T1000 (cell line): ENCODE measurements at places on chromosomes 7 and 10.

DNA sequence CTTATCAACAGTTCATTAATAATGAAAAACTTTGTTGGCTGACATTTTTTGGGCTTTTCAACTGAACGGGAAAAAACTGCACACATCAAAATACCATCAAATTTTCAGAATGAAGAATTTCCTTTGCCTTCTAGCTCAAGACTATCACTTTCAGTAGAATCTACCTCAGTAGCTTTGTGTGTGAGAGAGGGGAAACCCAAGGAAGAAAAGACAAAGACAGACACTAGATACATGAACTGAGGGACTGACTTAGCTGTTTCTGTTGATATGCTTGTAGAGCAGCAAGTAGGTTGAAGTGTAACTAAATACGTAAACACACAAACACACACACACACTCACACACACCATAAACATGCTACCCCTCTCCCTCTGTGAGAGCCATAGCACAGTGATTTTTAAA is 257.1 kb downstream of the CDK14 start:
- no peak for DNase-seq

GRCh38 chr7:16365952-16366351 is 55.4 kb downstream of the CRPPA start:
- DNase-seq: no peak

GRCh38 chr10:29119374-29119773 is 169.5 kb upstream of the LYZL1 start:
- no peak for DNase-seq

- DNase-seq: peak; percentile 30
Measured at GRCh38 chr7:96303686-96304443, 18.0 kb downstream of the SLC25A13 start.

- no peak for DNase-seq
Measured at GRCh38 chr7:73585196-73585595, 6.8 kb upstream of the TBL2 start.

DNA sequence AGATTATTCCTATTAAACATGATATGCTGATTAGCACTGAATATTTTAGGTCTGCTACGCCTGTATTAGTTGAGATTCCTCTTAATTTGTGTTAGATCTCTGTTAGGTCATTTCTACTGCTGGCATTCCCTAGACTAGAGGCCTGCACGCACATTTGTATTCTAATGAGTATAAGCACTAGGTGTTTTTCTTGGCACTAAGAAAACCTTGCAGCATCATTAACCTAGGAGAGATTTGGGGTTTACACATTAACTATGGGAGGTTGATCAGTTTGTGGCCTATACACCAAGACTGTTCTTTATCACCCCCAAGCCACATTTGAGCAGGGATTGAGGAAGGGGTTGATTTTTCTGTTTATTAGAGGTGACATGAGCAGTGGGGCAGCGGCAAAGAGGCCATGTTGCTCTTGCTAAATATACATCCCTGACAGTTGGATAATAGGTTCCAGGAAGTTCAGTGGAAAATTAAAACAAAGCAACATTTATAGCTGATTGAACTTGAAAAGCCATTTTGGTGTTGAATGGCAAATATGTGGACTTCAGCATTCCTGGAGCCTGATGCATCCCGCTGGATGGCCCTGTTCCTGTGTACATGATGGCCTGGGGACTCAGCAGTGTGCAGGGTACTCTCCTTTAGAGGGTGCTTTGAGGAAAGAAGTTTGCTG is 65.2 kb downstream of the GBF1 start:
- DNase-seq: no peak

DNA sequence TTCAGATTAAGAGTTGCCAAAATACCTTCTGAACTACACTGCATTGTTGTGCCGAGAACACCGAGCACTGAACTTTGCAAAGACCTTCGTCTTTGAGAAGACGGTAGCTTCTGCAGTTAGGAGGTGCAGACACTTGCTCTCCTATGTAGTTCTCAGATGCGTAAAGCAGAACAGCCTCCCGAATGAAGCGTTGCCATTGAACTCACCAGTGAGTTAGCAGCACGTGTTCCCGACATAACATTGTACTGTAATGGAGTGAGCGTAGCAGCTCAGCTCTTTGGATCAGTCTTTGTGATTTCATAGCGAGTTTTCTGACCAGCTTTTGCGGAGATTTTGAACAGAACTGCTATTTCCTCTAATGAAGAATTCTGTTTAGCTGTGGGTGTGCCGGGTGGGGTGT is 45.0 kb downstream of the DAGLB start:
- DNase-seq: no peak

GRCh38 chr10:23343591-23344240 is 881 bp downstream of the C10orf67 start:
- DNase-seq: no peak

DNA sequence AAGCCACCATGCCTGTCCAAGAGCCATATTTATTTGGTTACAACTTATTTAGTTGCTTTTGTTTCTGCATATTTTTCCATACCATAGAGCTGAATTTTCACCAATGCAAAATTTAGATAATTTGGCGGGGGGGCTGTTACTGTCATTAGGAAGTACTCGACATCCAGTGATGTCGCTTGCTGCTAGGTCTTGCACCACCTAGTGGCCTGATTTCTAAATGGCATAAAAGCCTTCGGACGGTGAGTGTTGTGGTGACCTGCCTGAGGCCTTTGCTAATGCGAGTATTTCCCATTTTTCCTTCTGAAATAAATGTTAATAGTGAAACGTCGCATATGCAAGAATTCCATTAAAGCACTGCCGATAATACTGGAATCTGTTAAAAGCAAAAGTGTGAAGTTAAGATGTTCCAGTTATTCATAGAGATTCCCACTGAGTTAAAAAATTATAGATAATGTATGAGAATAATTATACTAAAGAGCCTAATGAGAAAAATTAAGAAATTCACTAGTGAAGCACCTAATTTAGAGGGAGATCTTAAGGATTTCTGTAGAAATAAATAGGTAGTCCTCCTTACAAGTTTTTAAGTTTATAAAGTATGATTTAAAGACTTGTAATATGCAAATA is 86.1 kb upstream of the DNAJB6 start:
- DNase-seq: no peak

DNA sequence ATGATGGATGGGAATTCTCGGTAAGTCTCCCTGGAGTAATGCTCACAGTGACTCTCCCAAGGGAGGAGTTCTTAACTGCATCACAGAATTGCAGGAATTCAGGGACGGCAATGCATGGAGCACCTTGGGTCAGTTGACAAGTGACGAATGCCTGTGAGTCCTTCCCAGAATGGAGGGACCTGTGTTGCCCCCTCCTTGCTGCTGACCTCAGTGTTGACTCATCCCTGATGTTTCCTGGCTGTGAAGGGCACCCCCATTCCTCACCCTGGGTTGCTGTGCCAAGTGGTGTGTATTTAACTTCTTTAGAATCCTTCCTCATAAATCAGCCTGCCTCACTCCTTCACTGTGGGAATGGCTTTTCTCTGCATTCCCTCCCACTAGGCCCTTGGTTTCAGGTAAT is 98.9 kb downstream of the LRMDA start:
- DNase-seq: peak; percentile 73

- DNase-seq: no peak
Measured at GRCh38 chr10:114100848-114101741, 57.4 kb downstream of the ADRB1 start.

DNA sequence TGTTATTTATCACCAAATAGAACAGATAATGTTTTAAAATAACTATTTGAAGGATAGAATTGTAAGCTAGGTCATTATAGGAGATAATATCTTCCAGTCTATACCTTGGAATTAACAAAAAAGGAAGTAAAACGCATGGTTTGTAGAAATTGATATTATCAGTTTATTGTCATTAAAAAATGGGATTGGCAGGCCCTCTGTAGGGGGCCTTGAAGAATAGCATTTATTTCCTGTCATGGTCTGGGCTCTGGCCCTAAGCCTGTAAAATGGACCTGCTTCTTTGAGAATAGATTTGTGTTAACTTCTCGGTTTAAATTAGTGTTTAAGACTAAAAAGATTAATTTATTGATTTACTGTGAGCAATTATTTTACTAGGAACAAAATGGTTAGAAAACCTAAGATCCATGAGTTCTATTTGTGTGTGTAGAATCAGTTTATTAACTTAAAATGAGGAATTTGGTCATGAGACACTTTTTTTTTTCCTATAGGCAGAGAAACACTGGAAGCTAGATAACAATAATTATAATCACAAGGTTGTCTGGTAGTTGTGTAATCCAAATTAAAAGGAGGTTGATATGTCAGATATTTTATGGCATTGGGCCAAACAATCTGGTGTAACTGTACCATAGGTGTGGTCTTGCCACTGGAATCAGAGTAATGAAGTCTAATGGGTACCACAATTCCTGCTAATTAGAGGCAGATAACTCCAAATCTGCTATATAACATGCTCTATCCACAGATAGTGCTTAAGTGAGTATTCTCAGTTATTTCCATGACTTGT is 197.4 kb upstream of the FOXP2 start:
- DNase-seq: no peak
